ENCODE measurements at places on chromosomes 1 and 21. TPM values are rescaled to one million over a fixed set of nuclear protein-coding genes. Genes with fewer than 3 reads are reported as not detected.
A peak's percentile ranks its signal among the peaks of the same experiment; 100 is the strongest.

GRCh38 chr1:110736900-110737605, 62.3 kb upstream of the KCNA3 start:
- no peak for DNase-seq
- no peak overlapping the region for H3K4me3 ChIP-seq
- no peaks in the 10 kb centered on the region for H3K36me3 ChIP-seq
- H3K27ac ChIP-seq: no peak overlapping the region
- H3K27me3 ChIP-seq: peaks cover 39% of the 10 kb centered on the region

RAB7B gene
- not detected for total RNA-seq

DNA sequence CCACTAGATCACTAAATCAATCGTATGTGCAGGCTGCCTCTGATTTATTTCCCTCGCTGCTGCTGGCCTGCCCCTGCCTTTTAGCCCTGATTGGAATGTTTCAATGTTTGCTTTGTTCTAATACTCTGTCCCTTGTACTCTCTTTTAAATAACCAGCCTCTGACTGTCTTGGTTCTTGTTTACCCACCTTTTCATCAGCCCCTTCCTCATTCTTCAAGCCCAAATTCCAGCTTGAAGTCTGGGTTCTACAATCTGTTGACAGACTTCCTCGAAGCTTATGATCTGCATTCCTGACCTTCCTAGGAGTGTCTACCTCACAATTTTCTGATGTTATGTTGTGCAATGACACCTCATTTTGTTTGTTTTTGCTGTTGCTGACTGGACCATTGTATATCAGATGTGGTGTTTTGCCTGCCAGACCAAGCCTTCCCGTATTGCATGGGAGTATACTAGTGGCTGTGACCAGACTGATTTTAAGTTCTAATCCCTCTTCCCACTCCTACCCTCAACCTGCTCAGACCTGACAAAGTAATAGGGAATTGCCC, 46.6 kb upstream of the APOBEC4 start:
- no peak overlapping the region for H3K27ac ChIP-seq
- H3K36me3 ChIP-seq: no peaks in the 10 kb centered on the region
- H3K4me1 ChIP-seq: no peaks in the 10 kb centered on the region
- DNase-seq: peak; percentile 42
- H3K4me3 ChIP-seq: no peak overlapping the region

PLPPR4 gene
- 0.17 TPM for total RNA-seq

GRCh38 chr1:1799716-1800115, 21.4 kb upstream of the NADK start:
- no peak overlapping the region for H3K4me3 ChIP-seq
- peaks cover 72% of the 10 kb centered on the region for H3K36me3 ChIP-seq
- H3K4me1 ChIP-seq: no peaks in the 10 kb centered on the region
- no peak for DNase-seq
- H3K27ac ChIP-seq: no peak overlapping the region

PEAR1 gene
- 10.3 TPM for total RNA-seq

GRCh38 chr1:45544530-45544929, 6.1 kb upstream of the AKR1A1 start:
- H3K27me3 ChIP-seq: no peaks in the 10 kb centered on the region
- no peak overlapping the region for H3K4me3 ChIP-seq
- peaks cover 5% of the 10 kb centered on the region for H3K4me1 ChIP-seq
- H3K36me3 ChIP-seq: no peaks in the 10 kb centered on the region

- no peak overlapping the region for H3K4me3 ChIP-seq
- H3K27ac ChIP-seq: no peak overlapping the region
- H3K36me3 ChIP-seq: no peaks in the 10 kb centered on the region
- DNase-seq: no peak
- H3K27me3 ChIP-seq: no peaks in the 10 kb centered on the region
Measured at GRCh38 chr1:169196581-169196980, 90.1 kb downstream of the ATP1B1 start.
